ENCODE measurements at places on chromosomes 3 and 15.

DNA sequence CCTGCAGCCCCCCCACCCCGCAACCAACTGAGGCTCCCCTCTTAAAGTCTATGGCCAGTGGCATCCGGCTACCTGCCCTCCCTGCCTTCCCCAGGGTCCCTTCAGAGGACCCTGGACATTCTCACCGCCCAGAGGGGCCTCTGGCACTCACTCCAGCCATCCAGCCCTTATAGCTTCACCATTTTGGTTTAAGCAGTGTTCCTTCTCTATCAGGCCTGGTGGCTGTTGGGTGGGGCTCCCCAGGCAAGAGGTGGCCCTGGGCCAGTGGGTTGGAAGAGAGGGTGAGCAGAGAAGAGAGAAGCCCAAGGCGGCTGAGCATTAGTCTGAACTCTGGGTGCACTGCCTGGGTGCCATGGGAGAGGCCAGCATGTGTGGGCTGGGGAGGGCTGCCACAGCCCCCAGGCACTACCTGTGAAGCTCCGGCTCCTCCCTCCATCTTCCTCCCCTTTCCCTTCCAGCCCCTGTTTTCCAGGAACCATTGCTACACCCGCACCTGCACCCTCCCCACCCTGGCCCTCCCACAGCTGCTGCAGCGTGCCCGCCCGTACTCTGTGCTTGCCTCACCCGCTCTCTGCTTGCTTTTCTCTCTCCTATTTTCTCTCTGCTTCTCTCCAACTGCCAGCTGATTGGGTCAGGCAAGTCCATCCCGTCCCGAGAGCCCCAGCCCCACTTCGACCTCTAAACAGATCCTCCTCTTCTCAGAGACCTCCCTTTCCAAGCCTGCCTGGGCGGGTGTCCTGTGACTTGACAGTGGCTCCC is 168.2 kb downstream of the TBC1D2B start:
- H3K36me3 ChIP-seq, result no peaks in the 10 kb centered on the region
- H3K27me3 ChIP-seq, result no peaks in the 10 kb centered on the region
- no peak overlapping the region for H3K27ac ChIP-seq
- DNase-seq, result no peak
- H3K4me3 ChIP-seq, result no peak overlapping the region

DNA sequence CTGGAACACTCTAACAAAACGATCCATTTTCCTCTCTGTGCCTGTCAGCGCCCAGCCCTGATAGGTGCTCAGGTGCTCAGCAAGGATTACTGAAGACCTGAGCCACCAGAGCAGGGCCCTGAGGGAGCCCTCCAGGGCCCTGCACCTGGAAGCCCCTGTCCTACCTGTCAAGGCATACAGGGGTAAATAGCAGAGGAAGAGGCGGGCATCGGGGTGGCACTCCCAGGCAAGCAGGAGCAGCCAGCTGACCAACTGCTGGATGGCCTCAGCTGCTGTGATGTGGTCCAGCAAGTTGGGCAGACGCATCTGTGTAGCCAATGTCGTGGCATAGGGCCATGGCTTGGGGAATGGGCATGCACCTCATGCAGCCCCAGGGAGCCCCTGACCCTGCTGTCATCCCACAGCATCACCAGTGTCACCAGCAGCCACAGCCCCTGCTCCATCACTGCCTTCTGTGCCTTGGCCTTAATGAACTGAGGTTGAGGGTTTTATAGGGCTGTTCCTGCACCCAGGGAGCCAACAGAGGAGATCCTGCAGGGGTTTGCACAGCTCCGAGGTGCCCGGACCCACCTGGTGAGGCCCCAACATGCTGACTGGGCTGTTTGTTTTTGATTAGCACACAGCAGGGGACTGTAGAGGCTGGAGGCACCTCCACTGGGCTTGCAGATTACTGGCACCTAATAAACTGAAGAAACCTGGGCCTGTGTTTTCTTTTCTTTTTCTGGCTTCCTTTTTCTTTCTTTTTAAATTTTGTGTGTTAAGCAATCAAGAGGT is 7.9 kb upstream of the WDR6 start:
- no peak for DNase-seq
- no peaks in the 10 kb centered on the region for H3K4me1 ChIP-seq
- H3K36me3 ChIP-seq, result peaks cover 12% of the 10 kb centered on the region

DNA sequence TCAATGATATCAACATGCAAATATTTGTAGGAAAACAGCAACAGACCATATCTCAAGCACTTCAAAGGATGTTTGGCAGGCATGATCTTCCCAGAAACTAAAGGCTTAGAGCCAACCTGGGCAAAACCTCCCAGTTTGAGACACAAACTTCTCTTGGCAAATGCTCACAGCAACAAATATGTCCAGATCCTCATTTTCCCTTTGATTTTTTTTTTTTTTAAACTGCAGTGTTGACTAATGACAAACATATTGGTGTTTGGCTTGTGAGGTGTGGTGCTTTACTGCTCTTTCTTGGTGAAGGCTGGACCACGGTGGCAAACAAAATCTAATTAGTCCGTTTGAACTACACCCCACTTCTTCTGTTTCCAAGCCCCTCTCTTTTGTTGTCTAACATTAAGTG is 87.2 kb downstream of the EBLN2 start:
- DNase-seq, result no peak
- no peaks in the 10 kb centered on the region for H3K4me1 ChIP-seq
- H3K36me3 ChIP-seq, result no peaks in the 10 kb centered on the region
- H3K27ac ChIP-seq, result no peak overlapping the region
- no peak overlapping the region for H3K4me3 ChIP-seq

- DNase-seq, result no peak
- H3K27me3 ChIP-seq, result no peaks in the 10 kb centered on the region
- no peaks in the 10 kb centered on the region for H3K36me3 ChIP-seq
Measured at GRCh38 chr3:48129921-48130320, 58.3 kb downstream of the CDC25A start.

DNA sequence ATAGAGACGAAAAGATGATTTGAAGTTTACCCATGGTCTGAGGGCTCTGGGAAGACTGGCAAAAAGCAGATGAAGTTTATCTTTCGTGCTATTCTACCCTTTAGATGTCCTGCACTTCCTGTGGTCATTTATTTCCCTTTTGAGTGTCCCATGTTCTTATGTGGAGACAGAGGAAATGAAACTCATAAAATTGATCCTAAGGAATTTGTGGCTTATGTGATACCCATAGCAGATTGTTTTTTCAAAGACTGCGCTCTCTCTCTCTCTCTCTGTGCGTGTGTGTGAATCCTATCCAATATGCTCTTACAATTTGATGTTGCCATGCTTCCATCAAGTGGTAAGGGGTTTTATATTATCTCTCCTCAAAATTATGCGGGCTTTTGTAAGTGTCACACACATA is 607.5 kb upstream of the DPPA4 start:
- no peak for DNase-seq
- no peaks in the 10 kb centered on the region for H3K36me3 ChIP-seq
- H3K27me3 ChIP-seq, result no peaks in the 10 kb centered on the region
- no peak overlapping the region for H3K4me3 ChIP-seq

DNA sequence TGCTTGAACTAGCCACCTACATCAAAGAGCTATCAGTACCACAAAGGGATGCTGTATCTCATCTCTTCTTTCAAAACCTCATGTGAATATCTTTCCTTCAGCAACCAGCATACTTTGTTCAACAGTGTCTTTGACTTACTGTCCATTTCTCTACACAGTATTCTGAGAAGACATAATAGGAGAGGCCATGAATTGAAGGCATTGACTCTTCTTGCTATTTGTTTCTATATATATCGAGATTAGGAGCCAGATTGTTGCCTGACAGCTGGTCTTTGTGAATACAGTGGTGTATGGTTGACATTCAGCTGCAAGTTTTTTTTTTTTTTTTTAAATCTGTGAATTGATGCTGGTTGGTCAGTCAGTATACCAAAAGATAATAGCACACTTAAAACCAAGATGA is 12.1 kb upstream of the CSRNP1 start:
- H3K27ac ChIP-seq, result no peak overlapping the region
- DNase-seq, result no peak
- H3K27me3 ChIP-seq, result no peaks in the 10 kb centered on the region
- no peaks in the 10 kb centered on the region for H3K4me1 ChIP-seq

- peaks cover 30% of the 10 kb centered on the region for H3K4me1 ChIP-seq
- no peak overlapping the region for H3K4me3 ChIP-seq
Measured at GRCh38 chr3:128763967-128764366, 38.0 kb downstream of the RAB7A start.

DNA sequence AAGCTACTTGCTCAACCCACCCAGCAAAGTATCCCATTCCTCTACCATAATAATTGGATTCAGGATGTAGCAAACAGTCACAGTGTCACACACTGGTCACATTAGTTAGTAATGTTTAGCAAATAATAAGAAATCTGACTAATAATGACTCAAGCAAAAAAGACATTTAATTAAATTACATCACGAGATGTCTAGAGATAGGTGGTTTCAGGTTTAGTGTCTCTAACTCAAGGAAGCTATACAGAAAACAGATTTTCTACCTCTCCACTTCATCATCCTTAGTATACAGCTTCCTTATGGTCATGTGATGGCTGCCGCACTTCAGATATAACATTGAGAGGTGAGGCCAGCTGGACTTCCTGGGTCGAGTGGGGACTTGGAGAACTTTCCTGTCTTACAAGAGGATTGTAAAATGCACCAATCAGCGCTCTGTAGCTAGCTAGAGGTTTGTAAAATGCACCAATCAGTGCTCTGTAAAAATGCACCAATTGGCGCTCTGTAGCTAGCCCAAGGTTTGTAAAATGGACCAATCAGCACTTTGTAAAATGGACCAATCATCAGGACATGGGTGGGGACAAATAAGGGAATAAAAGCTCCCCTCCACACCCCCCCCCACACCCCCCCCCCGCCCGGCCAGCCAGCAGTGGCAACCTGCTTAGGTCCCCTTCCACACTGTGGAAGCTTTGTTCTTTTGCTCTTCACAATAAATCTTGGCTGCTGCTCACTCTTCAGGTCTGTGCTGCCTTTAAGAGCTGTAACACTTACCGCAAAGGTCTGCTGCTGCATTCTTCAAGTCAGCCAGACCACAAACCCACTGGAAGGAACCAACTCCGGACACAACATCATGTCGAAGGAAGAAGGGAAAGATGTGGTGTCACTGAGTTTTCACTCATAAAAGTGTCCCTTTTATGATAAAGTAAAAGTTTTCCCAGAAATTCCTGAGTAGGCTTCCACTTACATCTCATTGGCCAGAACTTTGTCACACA is 24.9 kb upstream of the ARPIN start:
- H3K27me3 ChIP-seq, result no peaks in the 10 kb centered on the region
- no peak overlapping the region for H3K4me3 ChIP-seq
- peaks cover 15% of the 10 kb centered on the region for H3K4me1 ChIP-seq
- no peak overlapping the region for H3K27ac ChIP-seq
- H3K36me3 ChIP-seq, result no peaks in the 10 kb centered on the region

DNA sequence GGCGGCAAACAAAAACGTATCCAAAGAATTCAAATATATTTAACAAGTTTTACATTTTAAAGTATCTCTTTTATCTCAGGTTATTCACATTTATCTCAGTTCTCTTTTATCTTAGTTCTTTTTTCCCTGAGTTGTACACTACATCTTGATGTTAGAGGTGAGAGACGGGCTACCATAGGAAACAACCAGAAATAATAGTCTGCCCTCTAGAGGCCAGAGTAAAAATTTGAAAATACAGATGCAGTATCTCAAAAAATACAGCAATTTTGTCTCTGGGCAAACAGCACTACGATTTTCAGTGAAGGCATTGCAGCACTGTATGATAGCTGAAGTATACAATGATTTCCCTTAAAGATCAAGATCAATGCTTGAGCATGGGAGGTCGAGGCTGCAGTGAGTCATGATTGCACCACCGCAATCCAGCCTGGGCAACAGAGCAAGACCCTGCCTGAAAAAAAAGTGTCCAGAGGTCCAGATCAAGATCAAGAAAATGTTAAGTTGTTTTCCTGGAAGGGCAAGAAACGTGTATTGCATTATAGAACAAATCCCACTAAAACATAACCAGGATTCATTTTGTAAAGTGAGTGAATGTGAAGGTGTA is 82.6 kb upstream of the ATP11B start:
- H3K27ac ChIP-seq, result no peak overlapping the region
- H3K36me3 ChIP-seq, result no peaks in the 10 kb centered on the region
- H3K4me3 ChIP-seq, result no peak overlapping the region

GRCh38 chr15:98873441-98874218 is 134.0 kb downstream of the PGPEP1L start:
- DNase-seq, result no peak
- no peaks in the 10 kb centered on the region for H3K36me3 ChIP-seq
- H3K27me3 ChIP-seq, result no peaks in the 10 kb centered on the region

DNA sequence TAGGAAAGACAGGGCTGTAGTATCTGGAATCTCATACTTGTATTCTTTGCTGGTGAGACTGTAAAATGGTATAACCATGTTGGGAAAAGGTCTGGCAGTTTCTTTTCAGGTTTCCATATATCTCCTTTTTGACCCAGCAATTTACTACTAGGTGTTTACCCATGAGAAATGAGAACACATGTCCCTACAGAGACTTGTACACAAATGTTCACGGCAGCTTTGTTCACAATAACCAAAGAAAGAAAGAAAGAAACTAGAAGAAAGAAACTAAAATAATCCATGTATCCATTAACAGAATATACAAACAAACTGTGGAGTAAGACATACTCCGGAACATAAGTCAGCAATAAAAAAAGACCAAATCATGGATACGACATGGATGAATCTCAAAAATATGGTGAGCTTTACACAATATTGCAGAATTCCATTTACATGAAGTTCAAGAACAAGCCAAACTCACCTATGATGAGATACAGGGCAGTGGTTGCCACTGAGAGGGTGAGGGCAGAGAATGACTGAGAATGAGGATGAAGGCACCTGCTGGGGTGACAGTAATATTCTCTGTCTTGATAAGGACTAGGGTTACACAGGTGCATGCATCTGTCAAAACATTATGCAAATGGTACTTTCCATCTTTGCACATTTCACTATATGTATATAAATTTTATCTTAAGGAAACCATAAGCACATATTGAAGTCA is 2.7 kb downstream of the RFTN1 start:
- peak overlapping the region; percentile 85 for H3K27ac ChIP-seq
- DNase-seq, result no peak
- H3K4me3 ChIP-seq, result no peak overlapping the region
- H3K27me3 ChIP-seq, result no peaks in the 10 kb centered on the region

- H3K4me3 ChIP-seq, result no peak overlapping the region
- no peak for DNase-seq
- no peaks in the 10 kb centered on the region for H3K27me3 ChIP-seq
- no peak overlapping the region for H3K27ac ChIP-seq
Measured at GRCh38 chr15:23787346-23788105, 100.4 kb upstream of the NDN start.

DNA sequence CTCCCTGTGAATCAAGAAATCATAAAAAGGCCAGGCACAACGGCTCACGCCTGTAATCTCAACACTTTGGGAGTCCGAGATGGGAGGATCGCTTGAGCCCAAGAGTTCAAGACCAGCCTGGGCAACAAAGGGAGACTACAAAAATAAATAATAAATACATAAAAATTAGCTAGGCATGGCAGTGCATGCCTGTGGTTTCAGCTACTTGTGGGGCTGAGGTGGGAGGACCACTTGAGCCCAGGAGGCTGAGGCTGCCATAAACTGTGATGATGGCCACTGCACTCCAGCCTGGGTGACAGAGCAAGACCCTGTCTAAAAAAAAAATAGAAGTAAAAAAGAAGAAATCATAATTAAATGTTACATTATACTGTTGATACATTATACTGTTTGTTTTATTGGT is 28.0 kb upstream of the DCUN1D1 start:
- no peaks in the 10 kb centered on the region for H3K36me3 ChIP-seq
- no peak overlapping the region for H3K27ac ChIP-seq
- no peaks in the 10 kb centered on the region for H3K4me1 ChIP-seq
- H3K27me3 ChIP-seq, result no peaks in the 10 kb centered on the region
- no peak for DNase-seq

- no peak overlapping the region for H3K27ac ChIP-seq
- no peak overlapping the region for H3K4me3 ChIP-seq
- DNase-seq, result no peak
- no peaks in the 10 kb centered on the region for H3K4me1 ChIP-seq
- H3K36me3 ChIP-seq, result no peaks in the 10 kb centered on the region
Measured at GRCh38 chr3:137100326-137100725, 142.5 kb downstream of the IL20RB start.

Data from CD4-positive, alpha-beta T cell (primary cell).